ENCODE measurements at places on chromosomes 4 and X.

DNA sequence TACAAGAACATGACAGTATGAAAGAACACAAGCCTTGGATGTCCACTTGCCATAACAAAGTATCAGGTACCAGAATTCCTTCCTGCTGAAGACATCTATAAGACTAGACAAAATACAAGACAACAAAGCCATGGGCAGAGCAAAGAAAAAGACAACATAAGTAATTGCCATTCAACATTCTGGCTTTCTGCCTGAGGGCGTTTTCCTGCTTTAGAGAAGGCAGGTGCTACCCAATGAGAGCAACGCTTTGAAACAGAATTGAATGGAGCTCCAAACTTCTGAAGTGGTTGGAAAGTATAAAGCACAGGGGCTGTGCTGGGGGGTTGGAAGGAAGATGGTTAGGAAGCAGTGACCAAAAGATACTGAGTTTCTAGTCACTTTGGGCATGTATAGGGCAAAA, 30.1 kb downstream of the PDE5A start:
- no peak for DNase-seq

DNA sequence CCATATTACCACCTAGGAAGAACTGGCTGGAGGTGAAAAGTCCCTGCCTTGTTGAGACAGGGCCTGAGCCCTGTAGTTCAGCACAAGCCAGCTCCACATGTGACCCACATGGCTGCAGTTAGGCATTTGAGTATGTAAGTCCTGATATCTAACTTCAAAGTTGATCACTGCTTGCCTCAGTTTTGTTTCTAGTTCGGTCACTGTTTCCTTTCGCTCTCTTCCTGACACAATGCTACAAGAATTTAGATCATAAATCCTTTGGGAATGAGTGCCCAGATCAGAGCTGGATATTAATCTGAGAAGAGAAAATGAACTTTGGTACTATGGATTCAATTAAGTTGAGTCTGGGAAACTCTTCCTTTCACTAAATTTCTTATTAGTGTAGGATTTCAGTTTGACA, 48.4 kb downstream of the AKAP4 start:
- no peak for DNase-seq

DNA sequence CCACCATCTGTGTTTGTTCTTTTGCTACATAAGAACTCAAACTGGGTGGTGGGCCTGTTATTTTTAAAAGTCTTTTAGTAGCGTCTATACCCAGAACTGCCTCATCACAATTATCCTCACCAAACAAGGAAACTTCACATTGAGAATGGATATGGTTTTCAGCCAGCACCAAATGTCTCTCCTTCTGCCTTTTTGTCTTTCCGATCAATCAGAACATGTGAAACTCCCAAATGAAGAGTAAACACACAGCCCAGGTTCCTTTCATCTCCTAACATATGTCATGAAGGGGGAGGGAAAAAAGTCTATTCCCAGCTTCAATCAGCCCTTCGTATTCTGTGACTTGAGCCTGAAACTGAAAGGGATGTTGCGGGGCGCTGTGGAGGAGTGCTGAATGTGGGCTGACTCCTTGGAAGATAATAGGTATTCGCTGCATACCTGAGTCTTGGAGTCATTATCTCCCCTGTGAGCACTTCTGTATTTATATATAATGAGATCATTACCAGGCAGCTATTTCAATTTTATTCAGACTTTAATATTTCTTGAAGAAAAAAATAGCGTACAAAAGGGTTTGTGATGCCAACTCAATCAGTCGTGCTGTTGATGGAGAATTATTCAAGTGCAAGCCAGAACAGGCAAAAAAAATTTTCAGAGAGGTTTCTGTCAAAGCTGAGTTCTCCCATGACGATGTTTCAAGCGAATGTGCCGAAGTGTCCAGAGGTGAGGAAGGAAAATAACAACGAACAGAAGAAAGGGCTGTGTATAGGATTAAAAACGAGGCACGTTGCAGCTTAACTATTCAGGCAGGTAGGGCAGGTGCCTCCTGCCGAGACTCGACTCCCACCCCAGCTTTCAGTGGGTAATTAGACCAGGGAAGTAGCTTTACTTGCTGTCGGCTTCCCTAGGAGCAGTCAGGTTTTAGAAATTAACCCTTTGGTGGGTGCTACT, 163.9 kb upstream of the NOCT start:
- no peak for DNase-seq

DNA sequence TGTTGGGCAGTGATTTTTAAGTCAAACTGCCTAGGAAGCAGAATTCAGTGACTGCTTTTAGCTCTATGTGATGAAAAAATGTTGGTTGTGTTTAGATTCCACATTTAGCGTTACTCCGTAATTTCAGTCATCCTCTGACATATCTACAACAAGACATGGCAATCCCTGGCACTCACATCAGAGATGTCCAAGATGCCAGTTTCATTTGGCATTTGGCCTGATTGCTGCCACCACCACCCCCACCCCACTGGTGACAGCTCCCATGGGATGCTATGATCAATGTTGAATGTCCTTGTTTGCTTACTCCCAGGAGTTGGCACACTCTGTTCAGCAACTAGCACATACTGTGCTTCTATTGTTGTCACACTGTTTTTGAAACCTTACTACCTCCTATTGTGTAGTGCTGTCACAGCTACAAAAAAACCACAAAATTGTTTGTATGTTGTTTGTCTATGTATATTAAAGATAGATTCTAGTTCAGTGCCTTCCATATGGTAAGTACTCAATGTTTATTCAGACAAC, 101.4 kb downstream of the AWAT2 start:
- no peak for DNase-seq

- no peak for DNase-seq
Measured at GRCh38 chrX:113059714-113060113, 219.1 kb upstream of the AMOT start.
